ENCODE measurements at places on chromosomes 4 and X.

DNA sequence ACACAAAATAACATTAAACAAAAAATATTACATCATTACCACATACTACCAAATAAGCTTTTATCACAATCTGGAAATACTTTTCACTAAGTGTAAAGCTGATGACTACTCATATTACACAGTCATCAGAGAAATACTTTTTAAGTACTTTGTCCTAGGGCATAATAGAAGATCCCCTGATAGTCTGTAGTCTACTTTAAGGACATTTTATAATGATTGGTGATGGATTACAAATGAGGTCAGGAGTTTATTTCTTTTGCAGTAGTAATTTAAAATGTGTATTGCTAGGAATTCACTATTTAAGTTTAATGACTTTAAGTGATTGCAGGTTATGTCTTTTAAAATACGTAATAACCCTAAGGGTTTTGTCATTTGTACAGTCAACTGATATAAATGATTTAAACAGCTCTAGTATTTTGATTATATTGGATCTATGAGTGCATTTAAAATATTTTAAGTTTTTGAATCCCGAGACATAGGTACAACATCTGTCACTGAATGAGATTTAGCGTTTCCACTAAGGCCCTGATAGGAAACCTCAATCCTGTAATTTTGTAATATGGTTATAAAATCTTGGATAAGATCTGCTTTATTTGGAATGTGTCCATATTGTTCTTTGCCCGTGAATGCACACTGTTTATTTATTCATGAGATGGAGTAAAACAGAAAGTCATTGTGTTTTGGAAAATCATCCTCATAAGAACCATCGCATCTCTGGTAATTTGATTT lies 189.5 kb downstream of the ARAP2 start:
- no peak for DNase-seq

- no peak for DNase-seq
These were observed 158.5 kb upstream of the MXRA5 start for GRCh38 chrX:3504916-3505315.

- DNase-seq = no peak
These were observed 38.9 kb upstream of the TMPRSS11D start for GRCh38 chr4:67922697-67923096.

DNA sequence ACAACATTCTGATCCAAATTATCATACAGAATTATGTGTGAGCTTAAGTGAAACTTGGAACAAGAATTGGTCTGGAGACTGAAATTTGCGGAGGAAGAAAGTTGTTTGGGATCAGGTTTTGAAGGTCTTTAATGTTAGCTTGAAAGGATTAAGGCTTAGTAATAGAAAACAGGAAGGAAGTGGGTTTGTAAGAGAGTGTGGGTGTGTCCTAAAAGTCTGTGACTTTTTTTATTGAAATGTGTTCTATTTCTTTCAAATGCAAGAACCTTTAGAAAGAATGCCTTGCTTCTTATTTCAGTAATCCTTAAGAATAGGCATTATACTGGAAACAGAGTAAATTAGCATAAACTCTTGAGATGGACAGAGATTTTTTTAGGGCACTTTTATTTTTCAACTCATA lies 198.0 kb downstream of the GALNTL6 start:
- DNase-seq = no peak

DNA sequence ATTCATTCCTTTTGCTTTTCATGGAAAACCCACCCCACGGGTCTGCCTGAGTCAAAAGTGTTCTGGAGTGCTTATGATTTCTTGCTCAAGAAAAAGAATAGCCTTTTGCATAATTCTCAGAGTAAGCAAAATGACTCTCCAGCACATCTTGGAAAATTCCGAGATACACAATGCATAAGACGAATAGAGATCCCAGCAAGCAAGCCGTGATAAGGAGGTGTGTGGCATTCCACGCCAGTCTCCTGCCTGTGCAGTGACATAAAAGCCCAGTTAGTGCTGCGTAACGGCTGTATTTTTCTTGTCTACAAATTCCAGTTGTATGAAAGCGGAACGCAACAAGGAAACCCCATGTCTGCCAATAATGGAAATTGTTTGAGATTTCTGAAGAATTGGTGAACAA lies 237.9 kb upstream of the GATB start:
- DNase-seq = no peak

DNA sequence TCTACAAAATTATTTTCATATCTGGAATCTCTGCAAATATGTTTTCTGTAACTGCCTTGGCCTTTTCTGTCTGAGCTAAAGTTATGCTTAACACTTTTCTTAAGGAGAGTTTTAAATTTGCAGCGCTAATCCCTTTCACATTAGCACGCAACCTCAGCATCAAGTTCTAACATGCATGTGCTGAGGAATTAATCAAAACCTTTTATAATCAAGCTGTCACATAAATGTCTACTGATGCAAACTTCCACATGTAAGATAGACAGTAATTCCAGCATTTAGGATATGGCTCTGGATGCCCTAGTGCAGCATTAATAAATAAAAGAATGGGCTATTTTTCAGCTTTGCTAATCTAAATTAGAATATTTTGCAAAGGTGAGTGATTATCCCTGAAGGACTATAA lies 17.5 kb upstream of the NEIL3 start:
- no peak for DNase-seq

DNA sequence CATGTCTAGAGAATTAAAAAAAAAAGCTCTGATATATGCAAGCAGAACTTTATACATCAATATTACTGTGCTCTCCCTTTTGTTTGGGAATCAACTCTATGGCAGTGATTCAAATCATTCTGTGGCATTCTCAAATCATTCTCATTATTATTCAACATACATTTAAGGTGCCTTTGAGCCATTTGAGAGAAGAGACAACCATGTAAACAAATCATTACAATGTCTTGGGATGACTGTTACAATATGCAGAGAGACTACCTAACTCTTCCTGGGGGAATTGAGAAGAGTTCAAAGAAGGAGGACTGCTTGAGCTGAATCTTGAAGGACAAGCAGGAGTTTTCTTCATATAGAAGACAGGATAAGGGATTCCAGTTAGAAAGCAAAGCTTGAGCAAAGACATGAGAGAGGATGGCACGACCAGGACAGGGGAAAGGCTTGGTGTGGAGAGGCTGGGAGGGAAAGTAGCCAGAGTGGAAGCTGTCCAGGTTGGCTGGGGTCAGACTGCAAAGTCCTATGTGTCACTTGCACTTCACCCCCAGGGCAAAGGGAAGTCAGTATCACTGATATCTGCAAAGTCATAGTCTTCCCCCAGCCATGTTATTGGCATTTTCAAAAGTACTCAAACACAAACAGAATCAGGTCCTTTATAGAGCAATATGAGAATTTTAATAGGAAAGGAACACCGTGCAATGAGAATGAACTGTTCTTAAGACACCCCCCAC lies 9.0 kb downstream of the SEC24D start:
- no peak for DNase-seq

GRCh38 chr4:23966725-23967124 lies 76.9 kb upstream of the PPARGC1A start:
- DNase-seq = no peak

GRCh38 chrX:40646489-40647306 lies 663 bp downstream of the CXorf38 start:
- no peak for DNase-seq

- no peak for DNase-seq
These were observed 54.7 kb upstream of the LAS1L start for GRCh38 chrX:65589304-65589703.

DNA sequence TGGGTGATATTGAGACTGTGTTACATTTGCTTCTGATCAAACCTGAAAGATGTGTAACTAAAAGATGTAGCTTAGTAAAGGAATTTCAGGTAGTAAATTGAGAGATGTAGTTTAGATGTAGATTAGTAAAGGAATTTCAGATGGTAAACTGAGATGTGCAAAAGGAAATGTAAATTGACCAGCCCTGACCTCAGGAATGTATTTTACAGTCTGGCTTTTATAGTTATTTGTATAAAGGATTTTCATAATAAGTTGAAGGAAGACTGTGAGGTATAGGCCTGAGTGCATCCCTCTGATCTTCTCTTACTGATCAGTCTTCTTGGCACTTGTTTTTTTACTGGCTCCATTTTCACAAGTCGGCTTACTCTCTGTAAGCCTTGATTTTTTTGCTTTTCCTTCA lies 3.2 kb downstream of the KLHL2 start:
- DNase-seq = no peak

- no peak for DNase-seq
These were observed 3.4 kb downstream of the AFP start for GRCh38 chr4:73439445-73439844.

GRCh38 chr4:40672528-40673522 lies 43.2 kb upstream of the RBM47 start:
- DNase-seq = peak; percentile 97

DNA sequence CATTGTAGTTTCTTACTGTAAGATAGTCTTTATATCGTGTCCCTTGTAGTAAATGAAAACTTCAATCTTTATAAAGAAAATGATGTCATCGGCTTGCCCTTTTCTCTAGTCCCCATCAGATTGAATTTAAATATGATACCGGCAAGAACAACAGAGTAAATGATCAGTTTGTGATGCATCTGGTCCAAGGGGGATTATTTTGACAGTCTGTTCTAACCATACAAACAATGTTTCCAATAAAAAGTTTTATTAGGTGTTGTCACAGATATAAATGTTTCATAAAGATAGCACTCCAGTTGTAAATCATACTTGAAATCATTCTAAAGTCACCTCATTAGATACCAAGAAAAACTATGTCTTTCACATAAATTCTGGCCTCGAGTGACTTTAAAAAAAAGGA lies 72.3 kb downstream of the SLC9A6 start:
- DNase-seq = no peak

- DNase-seq = peak; percentile 44
These were observed 942.3 kb upstream of the SLIT2 start for GRCh38 chr4:19309378-19309777.

- no peak for DNase-seq
These were observed 616.5 kb upstream of the LCORL start for GRCh38 chr4:18638031-18638430.

DNA sequence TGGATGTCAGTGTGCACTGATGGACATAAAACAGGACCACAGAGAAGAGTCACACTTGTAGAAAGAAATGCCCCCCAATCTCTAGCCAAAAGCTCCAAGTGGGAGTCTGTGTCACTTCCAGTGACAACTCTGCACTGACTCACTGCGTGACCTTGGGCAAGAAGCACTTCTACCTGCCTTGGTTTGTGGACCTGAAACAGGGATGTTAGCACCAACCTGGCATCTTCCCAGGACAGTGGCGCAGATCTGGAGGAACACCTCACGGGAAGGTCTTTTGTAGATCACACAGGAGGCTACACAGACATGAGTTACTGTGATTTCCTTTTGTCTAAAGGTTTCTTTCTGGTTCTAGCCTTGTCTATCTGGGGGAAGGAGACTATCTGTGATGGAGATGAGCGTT lies 80.5 kb upstream of the DHRSX start:
- DNase-seq = no peak

GRCh38 chrX:63404332-63404731 lies 53.2 kb upstream of the SPIN4 start:
- no peak for DNase-seq

- DNase-seq = no peak
These were observed 597.9 kb downstream of the GBA3 start for GRCh38 chr4:23290656-23291055.

- no peak for DNase-seq
These were observed 648.0 kb downstream of the UBE2NL start for GRCh38 chrX:144531877-144532276.

- no peak for DNase-seq
These were observed 3.2 kb upstream of the PPBP start for GRCh38 chr4:73990988-73991741.

DNA sequence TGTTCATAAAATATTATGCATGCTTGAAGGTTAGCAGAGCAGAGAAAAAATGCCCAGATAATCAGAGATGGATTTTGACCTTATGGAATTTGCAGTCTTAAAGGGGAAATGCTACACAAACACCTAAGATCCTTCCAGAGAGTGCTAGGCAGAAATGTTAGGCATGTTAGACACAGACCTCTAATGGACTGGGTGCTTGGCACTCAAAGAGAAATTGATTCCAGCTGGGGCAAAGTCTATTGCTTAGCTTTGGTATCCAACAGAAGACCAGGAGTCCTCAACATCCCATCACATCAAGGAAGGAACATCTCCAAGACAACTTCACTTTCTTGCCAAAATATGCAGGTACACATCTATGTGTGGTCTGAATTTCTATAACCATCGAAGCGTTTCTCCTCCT lies 32.2 kb upstream of the PPARGC1A start:
- DNase-seq = no peak

DNA sequence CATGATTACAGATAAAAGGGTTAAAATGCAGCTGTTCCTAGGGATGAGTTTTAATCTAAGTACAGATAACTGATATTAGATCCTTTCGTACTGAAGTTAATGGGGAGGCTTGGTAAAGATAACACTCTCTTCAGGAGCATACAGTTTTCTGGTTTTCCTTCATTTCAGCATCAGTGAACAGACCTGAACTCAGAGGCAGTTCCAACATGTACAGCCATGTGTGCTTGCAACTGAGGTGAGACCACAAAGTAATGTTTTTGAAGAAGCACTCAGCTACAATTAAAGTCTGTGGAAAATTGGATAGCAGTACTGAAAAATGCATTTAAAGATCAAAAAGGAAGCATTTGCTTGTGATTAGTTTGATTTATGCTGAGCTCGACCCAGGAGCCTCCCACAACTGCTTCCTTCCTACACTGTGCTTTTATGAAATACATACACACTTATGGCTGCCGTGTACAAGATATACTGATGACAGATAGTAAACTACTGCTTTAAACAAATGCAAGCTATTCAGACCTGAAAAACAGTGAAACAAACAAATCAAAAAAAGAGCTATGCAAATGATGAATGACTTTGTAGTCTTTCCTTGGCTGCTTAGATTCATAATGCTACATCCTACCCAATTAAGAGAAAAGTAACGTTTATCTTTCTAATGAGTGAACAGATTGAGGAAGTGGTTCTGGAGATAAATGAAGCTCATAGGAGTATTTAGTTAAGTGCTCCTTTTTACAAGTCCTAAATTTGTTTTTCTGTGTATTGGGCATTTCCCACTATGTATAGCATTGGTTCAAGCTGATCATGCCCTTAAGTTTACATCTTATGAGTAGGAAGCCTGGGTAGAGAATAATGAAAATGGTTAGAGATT lies 68.4 kb downstream of the PDLIM5 start:
- DNase-seq = no peak

- no peak for DNase-seq
These were observed 15.7 kb downstream of the SH2D1A start for GRCh38 chrX:124362072-124362471.

GRCh38 chr4:100147684-100148083 lies 42.6 kb downstream of the DDIT4L start:
- no peak for DNase-seq
